ENCODE measurements at places on chromosomes 16 and 17. TPM values are rescaled to one million over a fixed set of nuclear protein-coding genes. Genes with fewer than 3 reads are reported as not detected.

The FOXO3B gene
- total RNA-seq = 3.1 TPM

The PRCD gene
- total RNA-seq = not detected

The TNFSF13 gene
- total RNA-seq = 3.8 TPM

The GAA gene
- 14.7 TPM for total RNA-seq

The DYNLL2 gene
- 30.1 TPM for total RNA-seq

The MAPK8IP3 gene
- total RNA-seq = 101 TPM

The MAF gene
- total RNA-seq = 34.4 TPM

The SPN gene
- 357 TPM for total RNA-seq

The RRAD gene
- total RNA-seq = 0.23 TPM

The HES7 gene
- 0.15 TPM for total RNA-seq

GRCh38 chr17:68184816-68185436 lies 62.9 kb upstream of the AMZ2 start:
- peaks cover 3% of the 10 kb centered on the region for H3K27me3 ChIP-seq
- peak overlapping the region; percentile 35 for H3K4me3 ChIP-seq
- peak overlapping the region; percentile 89 for H3K27ac ChIP-seq
- H3K36me3 ChIP-seq = peaks cover 4% of the 10 kb centered on the region

- H3K27ac ChIP-seq = peak overlapping the region; percentile 78
- peak; percentile 78 for DNase-seq
- H3K27me3 ChIP-seq = no peaks in the 10 kb centered on the region
- H3K4me3 ChIP-seq = no peak overlapping the region
- H3K36me3 ChIP-seq = peaks cover 25% of the 10 kb centered on the region
These were observed 24.3 kb downstream of the POLR3E start for GRCh38 chr16:22321340-22322001.

DNA sequence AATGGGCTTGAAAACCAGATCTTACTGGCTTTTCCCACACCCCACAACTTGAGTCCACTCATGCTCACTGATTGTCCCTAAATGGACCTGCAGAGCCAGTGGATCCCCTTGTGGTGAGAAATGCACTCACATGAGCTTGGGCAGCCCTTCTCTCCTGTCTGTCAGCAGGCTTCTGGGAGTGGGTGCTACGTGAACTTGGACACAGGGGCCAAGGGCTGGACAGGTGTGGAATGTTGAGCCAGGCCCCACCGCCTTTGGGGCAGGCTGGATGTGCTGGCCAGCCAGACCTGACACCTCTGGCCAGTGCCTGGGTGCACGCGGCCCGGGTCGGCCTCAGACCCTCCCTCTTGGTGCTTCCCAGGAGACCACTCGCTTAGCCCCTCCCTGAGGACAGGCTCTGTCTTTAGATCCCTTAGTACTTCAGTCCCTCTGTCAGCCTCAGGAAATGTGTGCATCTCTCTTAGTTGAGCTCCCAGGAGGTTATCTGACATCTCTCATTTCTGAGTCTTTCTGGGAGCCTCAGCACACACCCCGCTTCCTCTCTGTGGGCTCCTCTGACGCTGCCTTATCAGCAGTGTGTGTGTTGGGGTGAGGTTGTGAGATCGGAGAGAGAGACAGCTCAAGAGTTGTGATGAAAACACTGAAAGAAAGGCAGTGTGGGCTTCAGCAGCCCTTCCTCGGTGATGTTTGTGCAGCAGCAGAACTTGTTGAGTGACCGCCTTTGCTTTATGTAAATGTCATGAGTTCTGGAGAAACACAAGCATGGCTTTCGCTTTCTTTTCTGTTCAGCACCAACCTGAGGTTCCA lies 117.0 kb downstream of the RAB11FIP4 start:
- H3K36me3 ChIP-seq = peaks cover 8% of the 10 kb centered on the region
- H3K27ac ChIP-seq = peak overlapping the region; percentile 100
- DNase-seq = peak; percentile 88
- peak overlapping the region; percentile 77 for H3K4me3 ChIP-seq
- no peaks in the 10 kb centered on the region for H3K27me3 ChIP-seq

GRCh38 chr17:65774787-65775186 lies 213.3 kb upstream of the AXIN2 start:
- H3K4me3 ChIP-seq = no peak overlapping the region
- no peak for DNase-seq
- H3K4me1 ChIP-seq = peaks cover 9% of the 10 kb centered on the region
- no peak overlapping the region for H3K27ac ChIP-seq
- H3K27me3 ChIP-seq = no peaks in the 10 kb centered on the region

DNA sequence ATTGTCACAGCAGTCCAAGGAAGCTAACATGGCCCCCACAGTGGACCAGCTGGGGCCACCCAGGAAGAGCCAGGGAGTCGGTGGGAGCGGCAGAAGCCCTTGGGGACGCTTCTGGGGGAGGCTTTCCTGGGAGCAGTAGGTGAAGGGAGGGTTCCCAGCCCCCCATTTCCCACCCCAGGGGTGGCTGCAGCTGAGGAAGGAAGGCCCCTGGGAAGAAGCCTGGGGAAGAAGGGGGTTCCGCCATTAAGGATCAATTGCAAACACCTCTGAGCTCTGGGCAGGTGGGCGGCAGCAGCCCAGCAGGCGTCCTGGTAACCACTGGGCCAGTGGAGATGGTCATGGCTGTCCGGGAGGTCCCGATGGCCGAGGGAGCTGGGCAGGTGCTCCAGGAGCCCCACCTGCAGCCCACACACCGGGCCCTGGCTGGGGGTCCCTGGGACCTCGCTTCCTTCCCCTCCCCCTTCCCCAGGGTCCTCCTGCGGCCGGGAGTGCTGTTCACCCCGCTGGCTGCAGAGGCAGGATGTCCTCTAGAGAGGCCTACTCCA lies 592 bp upstream of the PERCC1 start:
- H3K36me3 ChIP-seq = no peaks in the 10 kb centered on the region
- no peaks in the 10 kb centered on the region for H3K4me1 ChIP-seq
- DNase-seq = no peak

GRCh38 chr16:81861503-81861902 lies 82.4 kb downstream of the PLCG2 start:
- no peaks in the 10 kb centered on the region for H3K36me3 ChIP-seq
- H3K27ac ChIP-seq = no peak overlapping the region
- no peaks in the 10 kb centered on the region for H3K27me3 ChIP-seq
- H3K4me1 ChIP-seq = peaks cover 7% of the 10 kb centered on the region
- no peak overlapping the region for H3K4me3 ChIP-seq

GRCh38 chr17:35778641-35779196 lies 16.7 kb downstream of the MMP28 start:
- no peak overlapping the region for H3K27ac ChIP-seq
- no peaks in the 10 kb centered on the region for H3K36me3 ChIP-seq
- no peak overlapping the region for H3K4me3 ChIP-seq
- H3K27me3 ChIP-seq = peaks cover 20% of the 10 kb centered on the region

GRCh38 chr17:28599311-28600184 lies 723 bp upstream of the SPAG5 start:
- H3K27me3 ChIP-seq = no peaks in the 10 kb centered on the region
- peak; percentile 52 for DNase-seq
- peaks cover 13% of the 10 kb centered on the region for H3K36me3 ChIP-seq
- H3K4me1 ChIP-seq = peaks cover 25% of the 10 kb centered on the region
- H3K4me3 ChIP-seq = peak overlapping the region; percentile 88
- H3K27ac ChIP-seq = peak overlapping the region; percentile 93

GRCh38 chr17:29251184-29251583 lies 4.5 kb downstream of the CRYBA1 start:
- no peaks in the 10 kb centered on the region for H3K27me3 ChIP-seq
- H3K36me3 ChIP-seq = peaks cover 6% of the 10 kb centered on the region
- H3K27ac ChIP-seq = no peak overlapping the region
- H3K4me3 ChIP-seq = no peak overlapping the region

GRCh38 chr17:70674061-70674460 lies 504.7 kb downstream of the KCNJ2 start:
- DNase-seq = no peak
- H3K27ac ChIP-seq = no peak overlapping the region
- H3K36me3 ChIP-seq = no peaks in the 10 kb centered on the region
- H3K27me3 ChIP-seq = no peaks in the 10 kb centered on the region
- no peak overlapping the region for H3K4me3 ChIP-seq

- peak; percentile 40 for DNase-seq
- H3K27ac ChIP-seq = no peak overlapping the region
- H3K27me3 ChIP-seq = no peaks in the 10 kb centered on the region
- peaks cover 5% of the 10 kb centered on the region for H3K4me1 ChIP-seq
- peaks cover 20% of the 10 kb centered on the region for H3K36me3 ChIP-seq
- H3K4me3 ChIP-seq = no peak overlapping the region
These were observed 11.2 kb downstream of the TFAP4 start for GRCh38 chr16:4261557-4262172.

DNA sequence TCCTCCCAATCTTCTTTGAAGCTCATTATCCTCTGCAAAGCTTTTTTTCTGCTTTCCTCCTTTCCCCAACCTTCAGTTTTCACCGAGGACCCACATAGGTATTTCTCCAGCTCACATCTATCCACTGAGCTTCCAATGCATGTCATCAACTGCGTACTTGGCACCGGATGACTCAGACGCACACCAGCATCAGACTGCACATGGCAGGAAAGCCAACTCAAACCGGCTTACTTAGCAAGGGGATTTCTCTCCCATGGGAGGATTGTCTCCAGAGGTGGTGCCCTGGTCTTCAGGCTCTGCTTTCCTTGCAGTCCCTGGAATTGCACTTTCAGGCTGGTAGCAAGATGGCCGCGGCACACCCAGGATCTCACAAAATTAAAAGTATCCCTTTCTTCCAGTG lies 1.7 kb upstream of the AKTIP start:
- peak overlapping the region; percentile 93 for H3K27ac ChIP-seq
- no peak for DNase-seq
- H3K27me3 ChIP-seq = no peaks in the 10 kb centered on the region
- H3K4me1 ChIP-seq = peaks cover 43% of the 10 kb centered on the region
- H3K36me3 ChIP-seq = peaks cover 17% of the 10 kb centered on the region

GRCh38 chr16:47139561-47140185 lies 4.1 kb downstream of the NETO2 start:
- peaks cover 14% of the 10 kb centered on the region for H3K27me3 ChIP-seq
- H3K36me3 ChIP-seq = no peaks in the 10 kb centered on the region
- no peak for DNase-seq
- peaks cover 35% of the 10 kb centered on the region for H3K4me1 ChIP-seq
- H3K27ac ChIP-seq = no peak overlapping the region

GRCh38 chr17:40548491-40548981 lies 16.7 kb downstream of the CCR7 start:
- no peaks in the 10 kb centered on the region for H3K27me3 ChIP-seq
- peak overlapping the region; percentile 88 for H3K27ac ChIP-seq
- peaks cover 41% of the 10 kb centered on the region for H3K36me3 ChIP-seq
- no peak for DNase-seq
- H3K4me3 ChIP-seq = peak overlapping the region; percentile 11

- H3K36me3 ChIP-seq = no peaks in the 10 kb centered on the region
- DNase-seq = no peak
- no peaks in the 10 kb centered on the region for H3K4me1 ChIP-seq
These were observed 41.0 kb downstream of the SNX29 start for GRCh38 chr16:12017558-12017957.

DNA sequence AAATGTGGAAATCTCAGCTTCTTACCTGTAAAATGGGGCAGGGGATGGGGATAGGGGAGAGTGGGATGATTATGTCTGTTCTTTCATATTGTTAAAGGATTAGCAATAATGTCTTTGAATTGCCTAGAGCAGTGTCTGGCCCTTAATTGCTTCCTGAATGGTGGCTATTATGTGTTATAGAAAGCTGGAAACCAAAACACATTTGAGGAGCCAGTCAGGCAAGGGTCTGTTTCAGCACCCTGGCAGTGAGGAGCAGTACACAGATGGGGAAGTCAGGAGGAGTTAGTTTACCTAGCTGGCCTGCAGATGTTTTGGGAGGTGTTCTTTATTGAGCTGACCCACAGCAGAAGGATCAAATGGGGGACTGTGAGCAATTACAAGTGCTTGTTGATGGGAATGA lies 63.0 kb downstream of the NUP93 start:
- DNase-seq = no peak
- no peak overlapping the region for H3K27ac ChIP-seq
- no peaks in the 10 kb centered on the region for H3K27me3 ChIP-seq
- H3K4me1 ChIP-seq = peaks cover 2% of the 10 kb centered on the region
- no peaks in the 10 kb centered on the region for H3K36me3 ChIP-seq

- no peak for DNase-seq
- no peaks in the 10 kb centered on the region for H3K27me3 ChIP-seq
- H3K4me1 ChIP-seq = no peaks in the 10 kb centered on the region
- H3K4me3 ChIP-seq = no peak overlapping the region
These were observed 49.7 kb downstream of the NF1 start for GRCh38 chr17:31144428-31144827.

GRCh38 chr17:42598905-42599304 lies 10.3 kb downstream of the RETREG3 start:
- H3K36me3 ChIP-seq = peaks cover 20% of the 10 kb centered on the region
- DNase-seq = no peak
- H3K4me3 ChIP-seq = no peak overlapping the region
- H3K27me3 ChIP-seq = no peaks in the 10 kb centered on the region
- peaks cover 2% of the 10 kb centered on the region for H3K4me1 ChIP-seq
- H3K27ac ChIP-seq = no peak overlapping the region

DNA sequence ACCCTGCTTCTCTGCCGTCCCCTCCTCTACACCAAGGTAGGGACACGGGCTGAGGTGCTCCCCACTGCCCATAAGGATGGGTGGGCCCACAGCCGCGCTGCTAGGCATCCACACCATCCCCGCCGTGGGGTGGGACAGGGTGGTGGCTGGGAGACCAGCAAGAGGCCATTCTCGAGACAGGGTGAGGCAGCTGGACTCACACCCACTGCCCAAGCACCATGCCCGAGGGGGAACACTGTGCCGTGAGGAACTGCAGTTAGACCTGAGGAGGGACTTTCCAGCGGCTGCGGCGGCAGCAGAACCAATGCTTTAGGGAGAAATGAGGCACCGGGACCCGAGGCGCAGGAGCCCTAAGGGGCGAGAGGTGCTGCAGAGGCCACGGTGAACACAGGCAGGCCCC lies 13.3 kb downstream of the PKD1 start:
- H3K27me3 ChIP-seq = no peaks in the 10 kb centered on the region
- H3K4me3 ChIP-seq = no peak overlapping the region
- peaks cover 2% of the 10 kb centered on the region for H3K4me1 ChIP-seq
- H3K27ac ChIP-seq = no peak overlapping the region

GRCh38 chr17:29625037-29625750 lies 2.5 kb upstream of the CORO6 start:
- H3K27ac ChIP-seq = no peak overlapping the region
- H3K4me1 ChIP-seq = peaks cover 58% of the 10 kb centered on the region
- H3K27me3 ChIP-seq = no peaks in the 10 kb centered on the region
- no peak for DNase-seq
- H3K36me3 ChIP-seq = peaks cover 22% of the 10 kb centered on the region
- no peak overlapping the region for H3K4me3 ChIP-seq

DNA sequence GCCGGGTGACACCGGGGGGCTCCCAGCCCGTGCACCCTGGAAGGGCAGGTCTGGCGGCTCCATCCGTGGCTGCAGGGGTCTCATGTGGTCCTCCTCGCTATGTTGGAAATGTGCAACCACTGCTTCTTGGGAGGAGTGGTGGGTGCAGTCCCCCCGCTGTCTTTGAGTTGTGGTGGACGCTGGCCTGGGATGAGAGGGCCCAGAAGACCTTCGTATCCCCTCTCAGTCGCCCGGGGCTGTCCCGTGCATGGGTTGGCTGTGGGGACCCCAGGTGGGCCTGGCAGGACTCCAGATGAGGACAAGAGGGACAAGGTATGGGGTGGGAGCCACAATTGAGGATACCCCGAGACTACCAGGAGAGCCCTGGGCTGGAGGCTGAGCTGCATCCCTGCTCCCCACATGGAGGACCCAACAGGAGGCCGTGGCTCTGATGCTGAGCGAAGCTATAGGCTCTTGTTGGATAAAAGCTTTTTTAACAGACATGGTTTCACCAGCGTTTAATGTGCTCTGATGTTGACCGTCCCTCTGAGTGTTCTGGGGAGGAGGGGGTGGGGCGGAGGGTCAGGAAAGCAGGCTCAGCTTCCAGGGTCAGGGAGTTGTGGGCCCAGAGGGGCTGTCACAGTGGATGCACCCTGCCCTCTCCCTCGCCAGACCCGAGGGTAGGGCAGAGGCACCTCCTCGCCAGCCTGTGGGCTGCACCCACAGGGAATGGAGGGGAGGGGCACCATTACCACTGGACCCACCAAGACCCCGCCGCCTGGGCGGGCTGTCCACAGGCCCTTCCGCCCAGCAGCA lies 5.4 kb downstream of the SPATA2L start:
- H3K36me3 ChIP-seq = peaks cover 7% of the 10 kb centered on the region
- no peak for DNase-seq
- no peaks in the 10 kb centered on the region for H3K27me3 ChIP-seq
- peak overlapping the region; percentile 25 for H3K27ac ChIP-seq
- no peak overlapping the region for H3K4me3 ChIP-seq

Data from activated CD4-positive, alpha-beta T cell treated with anti-CD3 and anti-CD28 coated beads, Interleukin-2, amount 10 ng/mL, durations not matched to agents 7 days and 5 days (primary cell).